ENCODE measurements at places on chromosomes 12 and 14. TPM values are rescaled to one million over a fixed set of nuclear protein-coding genes. Genes with fewer than 3 reads are reported as not detected.

The CCDC198 gene
- total RNA-seq, result not detected

The RDH11 gene
- total RNA-seq, result 43.7 TPM

The CD4 gene
- 1.5 TPM for total RNA-seq

The NTN4 gene
- not detected for total RNA-seq

The EID3 gene
- total RNA-seq, result 10.6 TPM

The KRT75 gene
- not detected for total RNA-seq

The AGAP2 gene
- total RNA-seq, result 58.8 TPM

The VWF gene
- total RNA-seq, result 0.08 TPM

The PRKD1 gene
- total RNA-seq, result not detected

The ISM2 gene
- not detected for total RNA-seq

The OR10G3 gene
- total RNA-seq, result not detected

The KRT71 gene
- total RNA-seq, result not detected

The TMEM30B gene
- total RNA-seq, result 4.1 TPM

The C12orf54 gene
- total RNA-seq, result not detected

All from naive thymus-derived CD8-positive, alpha-beta T cell (primary cell).